ENCODE measurements at places on chromosomes 1 and 21.

- peak; percentile 60 for DNase-seq
Observed at GRCh38 chr1:24319312-24319863, at the start of gene GRHL3. TSS of gene GRHL3 (plus strand) at chr1:24319357. CDS start at chr1:24319552, 195 bp downstream.

DNA sequence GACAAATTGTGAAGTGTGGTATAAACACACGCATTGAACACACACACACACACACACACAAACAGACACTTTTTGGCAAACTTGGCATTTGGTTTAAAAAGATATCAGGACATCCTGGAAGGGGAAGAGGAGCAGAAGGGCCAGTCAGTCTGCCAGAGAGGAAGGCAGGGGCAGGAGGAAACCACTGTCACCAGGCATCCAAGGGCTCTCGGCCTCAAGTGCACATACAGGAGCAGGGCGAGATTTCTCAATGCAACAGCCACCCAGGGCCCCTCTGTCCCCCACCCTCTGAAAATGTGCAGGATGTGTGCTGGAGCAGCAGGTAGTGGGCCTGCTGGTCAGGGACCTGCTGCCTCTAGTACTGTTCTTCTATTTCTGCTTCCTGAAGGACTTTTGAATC is 71.2 kb downstream of the ABCA4 start:
- DNase-seq = no peak

- DNase-seq = no peak
Observed at GRCh38 chr1:234276151-234276788, 97.0 kb upstream of the COA6 start.

DNA sequence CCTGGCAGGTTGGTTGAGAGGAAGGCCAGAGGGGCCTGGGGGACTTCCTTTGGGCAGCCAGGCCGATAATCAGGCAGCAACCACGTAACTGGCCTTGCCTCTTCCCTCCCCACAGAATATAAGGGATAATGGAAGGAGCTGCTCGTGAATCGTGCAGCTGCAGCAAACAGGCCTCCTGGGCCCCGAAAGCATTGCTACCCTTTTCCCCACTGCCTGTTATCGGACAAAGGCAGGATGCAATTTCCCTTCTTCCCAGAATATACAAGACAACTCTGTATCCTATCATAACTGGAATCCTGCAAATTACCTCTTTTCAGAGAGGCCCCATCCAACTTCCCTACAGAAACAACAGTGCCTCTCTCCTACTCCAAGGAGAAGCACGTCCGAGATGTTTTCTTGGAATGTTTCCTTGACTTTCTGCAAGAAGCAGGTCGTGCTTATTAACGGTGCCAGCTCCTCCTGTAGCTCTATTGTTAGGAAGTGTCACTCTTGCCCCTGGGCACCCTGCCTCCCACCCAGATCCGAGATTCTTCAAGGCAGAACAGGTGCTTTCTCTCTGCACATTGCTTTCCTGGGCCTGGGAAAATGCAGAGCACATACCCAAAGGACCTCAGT is 106.0 kb upstream of the TIAM1 start:
- DNase-seq = no peak

DNA sequence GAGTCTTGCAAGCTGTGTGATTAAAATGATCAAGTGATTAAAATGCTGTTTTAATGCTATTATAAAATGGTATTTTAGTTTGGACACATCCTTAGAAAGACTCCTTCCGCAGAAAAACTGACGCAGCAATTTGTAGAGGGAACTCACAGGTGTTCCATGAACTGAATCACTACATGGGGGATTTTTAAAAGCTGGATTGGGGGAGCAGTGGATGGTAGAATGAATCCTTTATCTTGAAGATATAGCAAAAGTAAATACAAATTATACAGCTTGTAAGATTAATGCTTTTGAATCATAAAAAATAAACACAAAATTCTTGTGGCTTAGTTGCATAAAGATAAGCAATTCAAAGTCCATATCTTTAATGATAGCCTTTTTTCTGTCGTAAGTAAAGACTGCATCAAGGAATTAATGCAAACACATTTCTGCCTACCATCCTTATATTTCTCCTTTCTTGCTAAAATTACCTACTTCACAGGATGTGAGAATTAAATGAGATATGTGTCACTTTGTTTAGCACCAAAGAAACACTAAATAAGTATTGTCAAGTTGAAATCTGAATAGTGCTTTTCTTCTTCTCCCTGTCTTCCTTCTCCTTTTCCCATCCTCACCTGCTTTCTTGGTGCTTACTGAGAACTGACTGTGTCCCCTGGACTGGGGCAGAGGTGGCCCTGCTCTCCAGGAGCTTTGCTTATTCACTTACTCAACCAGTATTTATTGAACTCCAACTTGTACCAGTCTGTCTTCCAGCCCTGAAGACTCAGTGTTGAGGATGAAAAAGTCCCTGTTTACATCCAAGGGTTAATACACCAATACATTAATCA is 61.5 kb upstream of the F3 start:
- DNase-seq = no peak

DNA sequence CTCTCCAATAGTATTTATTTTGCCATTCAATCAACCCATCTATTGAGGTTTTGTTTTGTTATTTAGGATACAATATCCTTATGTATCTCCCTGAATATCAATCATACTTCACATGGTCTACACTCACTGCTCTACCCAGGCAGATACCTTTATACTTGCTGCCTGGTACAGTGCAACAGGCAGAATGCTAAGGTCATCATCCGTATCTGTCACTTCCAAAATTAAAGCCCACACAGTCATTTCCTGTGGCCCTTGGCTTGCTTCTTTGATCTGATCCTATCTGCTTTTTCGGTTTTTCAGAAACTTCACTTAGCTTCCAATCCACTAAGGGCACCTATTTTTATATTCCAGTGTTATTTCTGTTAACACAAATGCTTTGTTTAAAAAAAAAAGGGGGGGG is 22.3 kb upstream of the ZZZ3 start:
- DNase-seq = no peak
